ENCODE measurements at places on chromosomes 13 and 19.

DNA sequence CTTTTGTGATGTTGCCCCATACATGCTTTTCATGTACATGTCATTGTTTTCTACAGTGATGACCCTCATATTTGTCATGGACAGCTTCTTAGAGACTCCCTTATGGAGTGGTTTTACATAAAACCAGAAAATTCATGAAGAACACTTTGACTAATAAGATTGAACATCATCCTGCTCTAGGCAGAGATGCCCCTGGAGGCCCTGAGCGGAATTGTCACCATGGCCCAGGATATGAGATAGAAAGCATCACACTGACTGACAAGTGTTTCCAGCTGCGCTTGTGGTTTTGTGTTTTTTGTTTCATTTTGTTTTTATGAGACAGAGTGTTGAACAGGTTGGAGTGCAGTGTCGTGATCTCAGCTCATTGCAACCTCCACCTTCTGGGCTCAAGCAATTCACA lies 22.2 kb downstream of the ZNF701 start:
- DNase-seq: no peak

DNA sequence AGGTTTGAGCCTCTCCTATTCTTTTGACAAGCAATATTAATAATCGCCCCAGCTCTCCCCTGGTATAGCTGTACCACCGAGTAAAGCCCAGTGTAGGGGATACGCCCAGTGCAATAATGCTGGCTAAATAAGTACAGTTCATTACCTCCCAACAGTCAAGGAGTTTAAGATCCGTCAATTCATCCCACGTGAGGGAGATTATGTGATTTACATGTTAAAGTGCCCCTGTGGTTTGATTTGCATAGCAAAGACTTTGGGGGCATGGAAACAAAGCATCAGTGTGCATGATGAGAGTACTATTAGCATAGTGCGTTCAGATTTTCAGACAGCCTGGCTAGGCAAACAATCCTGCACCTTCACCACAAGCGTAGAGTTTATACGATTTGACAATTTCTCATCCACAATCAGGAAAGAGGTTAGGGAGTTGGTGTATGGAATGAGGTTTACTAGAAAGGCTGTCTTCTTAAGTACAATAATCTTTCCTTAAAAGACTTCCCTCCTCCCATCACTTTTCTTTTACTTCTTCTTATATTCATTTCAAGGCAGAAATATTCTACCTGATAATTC lies 754.0 kb downstream of the DIAPH3 start:
- DNase-seq: no peak

GRCh38 chr13:48808683-48809082 lies 155.0 kb downstream of the CYSLTR2 start:
- no peak for DNase-seq

- no peak for DNase-seq
Measured at GRCh38 chr19:38429055-38429810, 3.2 kb upstream of the RASGRP4 start.

- no peak for DNase-seq
Measured at GRCh38 chr19:18978616-18979015, 37.6 kb upstream of the HOMER3 start.

DNA sequence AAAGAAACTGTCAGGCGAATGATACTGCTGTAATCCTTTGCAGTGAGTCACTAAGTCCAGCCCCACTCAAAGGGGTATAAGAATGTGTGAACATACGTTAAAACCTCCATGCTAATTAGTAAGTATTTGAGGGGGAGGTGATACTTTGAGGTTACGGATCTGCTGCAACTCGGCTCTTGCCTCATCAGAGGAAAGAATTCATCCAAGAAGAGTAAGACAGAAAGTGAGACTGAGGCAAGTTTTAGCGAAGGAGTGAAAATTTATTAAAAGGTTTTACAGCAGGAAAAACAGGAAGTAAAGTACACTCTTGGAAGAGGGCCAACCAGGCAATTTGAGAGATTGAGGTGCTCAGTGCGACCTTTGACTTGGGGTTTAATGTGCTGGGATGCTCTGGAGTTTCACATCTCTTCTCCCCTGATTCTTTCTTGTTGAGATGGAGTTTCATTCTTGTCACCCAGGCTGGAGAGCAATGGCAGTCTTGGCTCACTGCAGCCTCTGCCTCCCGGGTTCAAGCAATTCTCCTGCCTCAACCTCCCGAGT lies 9.8 kb downstream of the CLEC4M start:
- DNase-seq: no peak

- no peak for DNase-seq
Measured at GRCh38 chr19:42323473-42323851, 2.0 kb upstream of the MEGF8 start.

GRCh38 chr19:3062165-3063105 lies at the start of gene TLE5:
Gene TLE5, minus strand, starts transcription at chr19:3062495. Its CDS starts 295 bp downstream, at chr19:3062200.
- no peak for DNase-seq

All from chondrocyte (in vitro differentiated cells).